ENCODE measurements at places on chromosomes 11 and 22.

- no peak for DNase-seq
Observed at GRCh38 chr11:126063507-126063852, 814 bp upstream of the CDON start.

GRCh38 chr11:76601272-76601671 is 69.3 kb downstream of the LRRC32 start:
- no peak for DNase-seq

GRCh38 chr11:8922691-8923090 is 10.1 kb downstream of the C11orf16 start:
- no peak for DNase-seq

GRCh38 chr11:6628526-6628925 is 9.3 kb upstream of the TPP1 start:
- no peak for DNase-seq

- no peak for DNase-seq
Observed at GRCh38 chr22:27206374-27207133, 549.2 kb downstream of the MIAT start.

GRCh38 chr11:1138097-1138496 is 19.7 kb upstream of the MUC5AC start:
- no peak for DNase-seq

GRCh38 chr22:35102663-35103062 is 36.7 kb downstream of the ISX start:
- DNase-seq: no peak

GRCh38 chr22:28589102-28589750 is 90.4 kb downstream of the TTC28 start:
- DNase-seq: no peak
